ENCODE measurements at places on chromosomes 1 and 21. TPM values are rescaled to one million over a fixed set of nuclear protein-coding genes. Genes with fewer than 3 reads are reported as not detected.

Gene LCE2C
- total RNA-seq: not detected

Gene EFNA1
- total RNA-seq: 14.2 TPM

Gene TCHH
- total RNA-seq: 0.06 TPM

Gene FLG2
- total RNA-seq: not detected

Gene PRRC2C
- 51.7 TPM for total RNA-seq

Gene AKNAD1
- total RNA-seq: not detected

Gene RNF207
- total RNA-seq: 1.8 TPM

Gene CFAP107
- not detected for total RNA-seq

Gene VANGL2
- total RNA-seq: 1.6 TPM

Gene CFAP74
- total RNA-seq: not detected

Gene HPDL
- 0.83 TPM for total RNA-seq

Gene SLC6A17
- 0.15 TPM for total RNA-seq

Gene ENO1
- total RNA-seq: 1,241 TPM

Gene NEGR1
- 5.6 TPM for total RNA-seq

Gene RGS7
- not detected for total RNA-seq

Gene C1orf174
- 26.0 TPM for total RNA-seq

Gene ALX3
- not detected for total RNA-seq

Gene CYP4Z1
- 0.10 TPM for total RNA-seq

Gene LENEP
- total RNA-seq: not detected

Gene MYOG
- not detected for total RNA-seq

Gene PALMD
- total RNA-seq: 4.0 TPM

Measured in cardiac ventricle fibroblast (primary cell).